Activated gamma-delta T cell treated with Interleukin-2 at 50 U/mL for 16 hours (primary cell): ENCODE measurements at places on chromosomes 5 and 9.

GRCh38 chr9:70389188-70389587 lies 25.3 kb downstream of the KLF9 start:
- DNase-seq = no peak

DNA sequence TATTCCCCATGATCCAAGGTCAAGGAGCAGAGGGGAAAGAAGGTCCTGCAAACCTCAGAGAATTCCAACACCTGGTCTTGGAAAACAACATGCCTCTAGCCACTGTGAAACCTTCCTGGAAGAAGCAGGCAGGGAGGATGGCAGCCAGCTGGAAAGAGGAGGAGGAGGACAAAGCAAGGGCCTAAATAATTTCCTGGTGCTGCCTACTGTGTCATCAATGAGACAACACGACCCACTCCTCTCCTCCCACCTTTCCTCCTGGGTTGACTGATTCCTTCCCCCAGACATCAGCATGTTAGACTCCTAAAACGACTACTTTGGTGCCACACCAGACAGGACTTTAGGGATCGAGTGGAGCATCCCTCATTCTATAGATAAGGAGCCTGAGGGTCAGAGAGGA lies 78.8 kb downstream of the KLHL3 start:
- no peak for DNase-seq

GRCh38 chr5:176167800-176168199 lies 70.4 kb upstream of the SIMC1 start:
- DNase-seq = no peak

GRCh38 chr5:68740226-68740910 lies 353.4 kb upstream of the SLC30A5 start:
- no peak for DNase-seq

- no peak for DNase-seq
Measured at GRCh38 chr5:63128018-63128417, 549.4 kb downstream of the LRRC70 start.

DNA sequence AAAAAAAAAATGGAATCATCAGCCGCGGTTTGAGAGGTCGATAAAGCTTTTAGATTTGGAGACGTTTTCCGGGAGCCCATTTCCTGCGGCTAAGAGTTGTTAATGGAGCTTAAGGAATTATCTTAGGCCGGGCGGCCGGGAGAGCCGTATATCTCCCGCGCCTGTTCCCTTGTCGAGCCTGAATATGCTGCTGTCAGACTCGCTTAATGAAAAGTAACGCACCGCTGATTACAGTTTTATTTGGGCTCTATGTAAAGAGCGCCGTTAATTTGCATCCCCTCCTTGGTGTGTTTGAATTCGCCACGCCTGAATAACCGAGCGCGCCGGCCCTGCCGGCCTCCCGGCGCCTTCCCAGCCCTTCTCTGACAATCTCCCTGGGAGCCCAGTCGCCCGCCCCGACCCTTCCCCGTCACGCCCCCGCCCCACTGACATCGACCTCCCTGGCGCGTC lies 7.9 kb downstream of the IRX4 start:
- no peak for DNase-seq

GRCh38 chr9:6646293-6646636 lies 736 bp upstream of the GLDC start:
- DNase-seq = no peak

GRCh38 chr5:41875121-41875520 lies 4.9 kb upstream of the OXCT1 start:
- DNase-seq = no peak

- no peak for DNase-seq
Measured at GRCh38 chr5:72842816-72843215, 26.4 kb downstream of the TNPO1 start.

DNA sequence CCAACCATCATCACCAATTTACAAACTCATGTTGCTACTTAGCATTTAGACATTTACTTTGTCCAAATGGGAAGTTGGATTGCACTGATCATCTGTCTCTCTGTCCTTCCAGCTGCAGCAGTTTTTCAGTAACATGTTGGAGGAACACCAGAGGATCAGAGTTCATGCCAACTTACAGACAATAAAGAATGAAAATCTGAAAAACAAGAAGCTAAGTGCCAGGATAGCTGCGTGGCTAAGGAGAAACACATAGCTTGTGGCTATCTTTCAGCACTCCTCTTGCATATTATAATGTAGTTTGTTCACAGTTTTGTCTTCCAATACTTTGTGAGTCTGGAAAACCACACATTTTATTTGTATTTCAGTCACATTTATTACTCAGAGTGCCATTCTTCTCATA lies 6.4 kb upstream of the ARL14EPL start:
- DNase-seq = no peak

- DNase-seq = no peak
Measured at GRCh38 chr9:101132801-101133200, 104.3 kb downstream of the PLPPR1 start.

- DNase-seq = no peak
Measured at GRCh38 chr5:77394064-77394715, 97.9 kb downstream of the WDR41 start.

DNA sequence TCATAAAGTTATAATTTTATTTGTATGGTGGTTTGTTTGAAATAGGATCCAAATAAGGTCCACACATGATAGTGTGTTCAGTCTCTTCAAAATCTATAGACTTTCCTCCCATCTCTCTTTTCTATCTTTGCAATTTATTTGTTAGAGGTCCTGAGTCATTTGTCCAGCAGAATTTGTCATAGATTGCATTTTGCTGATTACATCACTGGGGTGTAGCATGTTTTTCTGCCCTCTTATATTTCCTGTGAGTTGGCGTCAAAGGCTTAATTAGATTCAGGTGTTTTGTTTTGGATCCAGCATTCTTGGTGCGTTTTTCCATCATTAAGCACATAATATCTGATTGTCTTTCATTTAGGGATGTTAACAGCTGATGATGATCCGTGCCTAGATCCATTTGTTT lies 15.0 kb downstream of the CYFIP2 start:
- no peak for DNase-seq

DNA sequence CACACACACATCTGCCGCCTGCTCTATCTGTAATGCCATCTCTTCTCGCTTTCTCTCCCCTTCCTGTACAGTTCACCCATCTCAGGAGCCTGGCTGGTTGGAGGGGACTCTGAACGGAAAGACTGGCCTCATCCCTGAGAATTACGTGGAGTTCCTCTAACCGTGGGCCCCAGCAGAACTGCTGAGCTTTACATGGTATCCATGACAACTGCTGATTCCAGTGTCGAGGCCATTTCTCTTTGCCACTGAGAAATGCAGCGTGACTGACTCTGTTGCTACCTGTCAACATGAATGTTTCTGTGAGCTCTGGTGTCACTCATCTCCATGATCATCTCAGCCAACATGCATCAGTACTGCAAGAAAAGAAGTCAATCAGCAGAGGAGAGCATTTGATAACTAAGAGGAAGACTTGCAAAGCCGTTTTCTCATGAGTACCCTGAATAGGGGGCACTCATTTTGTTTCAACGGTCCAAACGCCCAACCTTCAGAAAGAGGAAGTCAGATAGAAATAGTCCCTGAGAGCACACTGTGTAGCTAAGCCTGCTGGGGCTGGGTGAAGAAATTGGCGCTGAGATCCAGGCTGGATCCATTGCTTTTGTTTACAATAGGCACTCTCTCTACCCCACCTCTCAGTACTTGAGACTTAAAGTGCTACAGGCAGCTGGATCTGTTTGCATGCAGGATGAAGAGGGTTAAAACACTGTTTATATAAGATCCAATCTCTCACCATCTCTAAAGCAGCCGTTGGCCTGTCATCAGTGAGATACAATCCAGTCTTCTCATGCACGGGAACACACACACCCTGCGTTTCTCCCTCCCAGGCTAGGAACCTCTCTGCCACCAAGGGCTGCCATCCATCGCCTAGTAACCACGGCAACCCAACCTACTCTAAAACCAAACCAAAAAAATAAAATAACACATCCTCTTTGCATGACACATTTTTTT lies 180.9 kb downstream of the NR3C1 start:
- peak; percentile 60 for DNase-seq

DNA sequence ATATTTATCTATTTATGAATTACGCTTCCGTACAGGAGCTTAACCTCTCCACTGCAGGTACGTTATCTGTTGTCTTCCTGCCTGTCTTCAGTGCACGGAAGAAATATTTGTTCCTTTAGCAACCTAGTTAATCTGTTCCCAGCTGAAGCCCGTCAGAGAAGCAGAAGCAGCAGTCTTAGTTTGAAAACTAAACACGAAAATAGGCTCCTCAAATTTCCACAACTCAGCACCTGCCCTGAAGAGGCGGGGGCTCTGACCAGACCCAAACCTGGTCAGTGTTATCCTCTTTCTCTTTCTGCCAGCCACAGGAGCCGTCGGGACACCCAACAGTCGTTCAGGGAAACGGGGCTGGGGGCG lies 462 bp downstream of the NUDCD2 start:
- no peak for DNase-seq

DNA sequence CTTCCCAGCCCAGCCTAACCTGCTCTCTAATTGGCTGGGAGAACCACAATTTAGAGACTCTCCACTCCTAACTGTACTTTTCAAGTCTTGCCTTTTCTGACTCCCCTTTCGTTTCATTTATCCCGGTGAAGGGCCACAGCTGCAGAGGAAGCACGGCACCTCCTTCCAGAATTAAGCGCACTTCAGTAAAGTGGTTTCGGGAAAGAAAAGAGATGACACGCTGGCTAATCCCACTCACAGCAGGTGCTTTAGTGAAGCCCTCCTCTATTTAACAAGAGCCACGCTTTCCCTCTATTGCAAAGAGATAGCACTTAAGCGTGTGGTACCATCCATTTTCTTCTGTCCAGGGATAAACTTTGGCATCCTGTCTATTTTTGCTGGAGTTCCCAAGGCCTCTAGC lies 4.8 kb downstream of the DNAH5 start:
- DNase-seq = no peak

- no peak for DNase-seq
Measured at GRCh38 chr9:13904746-13905145, 409.2 kb downstream of the NFIB start.

GRCh38 chr9:28158451-28158850 lies 585.2 kb upstream of the C9orf72 start:
- DNase-seq = no peak

- no peak for DNase-seq
Measured at GRCh38 chr5:31194468-31194813, 955 bp downstream of the CDH6 start.

GRCh38 chr5:169580964-169581363 lies 2.6 kb upstream of the SPDL1 start:
- no peak for DNase-seq

GRCh38 chr9:95729046-95729445 lies 146.4 kb upstream of the ERCC6L2 start:
- no peak for DNase-seq

DNA sequence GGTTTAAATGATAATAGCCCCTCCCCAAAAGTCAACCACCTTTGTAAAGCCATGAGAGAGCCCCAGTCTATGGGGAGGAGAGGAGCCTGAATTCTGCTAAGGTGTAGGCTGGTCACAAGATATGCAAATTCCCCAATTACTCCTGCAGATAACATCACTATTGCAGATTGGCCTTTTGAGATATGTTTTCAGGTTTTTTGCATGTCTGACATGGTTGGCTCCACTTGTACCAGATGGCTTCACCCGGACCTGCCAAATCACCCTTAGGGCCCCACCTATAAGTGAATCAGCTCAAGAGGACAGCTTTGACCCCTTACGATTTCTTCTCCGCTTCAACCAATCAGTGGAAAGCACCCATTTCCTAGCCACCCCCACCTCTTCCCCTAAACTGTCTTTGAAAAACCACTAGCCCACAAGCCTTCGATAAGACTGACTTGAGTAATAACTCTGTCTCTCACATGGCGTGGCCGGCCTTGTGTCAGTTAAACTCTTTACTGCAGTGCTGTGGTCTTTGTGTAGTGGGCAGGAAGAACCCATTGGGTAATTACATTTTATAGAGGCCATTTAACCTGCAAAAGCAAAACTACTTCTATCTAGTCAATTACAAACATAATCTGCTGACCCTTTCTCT lies 69.7 kb downstream of the PRLR start:
- DNase-seq = no peak

- DNase-seq = no peak
Measured at GRCh38 chr5:93567424-93567823, 13.6 kb downstream of the NR2F1-AS1 start.

GRCh38 chr5:59770953-59771352 lies 122.6 kb downstream of the PDE4D start:
- DNase-seq = no peak

GRCh38 chr5:168948746-168949145 lies 352.2 kb downstream of the SLIT3 start:
- DNase-seq = no peak

- DNase-seq = no peak
Measured at GRCh38 chr9:73683862-73684591, 532.4 kb downstream of the ANXA1 start.

DNA sequence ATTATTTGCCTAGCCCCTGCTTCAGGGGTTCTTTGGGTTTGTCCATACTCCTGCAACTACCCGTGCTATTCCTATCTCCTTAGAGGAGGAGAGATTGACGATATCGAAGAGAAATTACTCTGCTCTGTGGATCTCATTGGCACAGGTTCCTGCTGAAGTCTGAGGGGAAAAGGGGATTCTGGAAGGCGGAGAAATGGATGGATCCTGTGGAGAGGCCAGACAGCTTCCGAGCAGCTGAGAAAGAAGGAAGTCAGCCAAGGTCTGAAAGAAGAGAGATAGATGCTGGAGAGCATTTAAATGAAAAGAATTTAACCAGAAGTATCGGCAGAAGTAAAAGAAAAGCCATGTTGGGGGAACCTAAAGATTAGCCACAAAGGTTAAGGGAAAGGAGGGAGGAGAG lies 40.4 kb upstream of the SPATA31C2 start:
- DNase-seq = no peak

DNA sequence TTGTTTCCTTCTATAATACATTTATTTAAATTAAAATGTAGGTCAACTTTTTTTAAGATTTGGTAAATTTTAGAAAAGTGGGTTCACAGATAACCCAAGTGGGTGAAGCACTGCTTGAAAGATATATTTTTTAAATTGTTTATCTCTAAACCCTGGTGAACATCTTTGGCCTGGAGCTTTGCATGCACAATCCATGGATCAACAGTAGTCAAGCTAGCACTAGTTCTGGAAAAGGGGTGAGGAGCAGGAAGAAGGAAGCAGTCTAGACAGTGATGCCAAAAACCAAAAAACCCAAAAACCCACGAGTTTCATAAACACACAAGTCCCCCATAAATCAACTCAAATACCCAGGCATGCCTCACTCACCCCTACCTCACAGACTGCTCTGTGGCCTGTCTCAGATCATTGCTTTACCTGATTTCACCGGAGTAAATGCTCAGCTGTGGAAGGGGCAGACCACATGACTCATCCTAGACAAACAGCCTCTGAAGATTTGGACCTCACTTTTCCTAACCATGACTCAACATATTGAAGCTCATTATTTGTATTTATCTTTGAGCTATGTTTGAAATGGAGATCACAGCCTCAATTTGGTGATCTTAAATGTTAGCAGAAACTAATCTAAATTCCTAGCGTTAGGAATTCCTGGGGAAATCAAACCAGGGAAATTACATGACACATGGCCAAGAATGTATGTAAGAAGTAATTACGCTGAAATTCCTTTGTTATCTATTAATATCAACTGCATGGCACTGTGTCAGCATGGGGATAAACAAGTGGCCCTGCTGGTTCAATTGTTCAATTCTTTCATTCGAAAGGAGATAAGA lies 149.6 kb downstream of the ZNF608 start:
- DNase-seq = no peak
